NB4 (cell line): ENCODE measurements at places on chromosomes 3 and 15.

DNA sequence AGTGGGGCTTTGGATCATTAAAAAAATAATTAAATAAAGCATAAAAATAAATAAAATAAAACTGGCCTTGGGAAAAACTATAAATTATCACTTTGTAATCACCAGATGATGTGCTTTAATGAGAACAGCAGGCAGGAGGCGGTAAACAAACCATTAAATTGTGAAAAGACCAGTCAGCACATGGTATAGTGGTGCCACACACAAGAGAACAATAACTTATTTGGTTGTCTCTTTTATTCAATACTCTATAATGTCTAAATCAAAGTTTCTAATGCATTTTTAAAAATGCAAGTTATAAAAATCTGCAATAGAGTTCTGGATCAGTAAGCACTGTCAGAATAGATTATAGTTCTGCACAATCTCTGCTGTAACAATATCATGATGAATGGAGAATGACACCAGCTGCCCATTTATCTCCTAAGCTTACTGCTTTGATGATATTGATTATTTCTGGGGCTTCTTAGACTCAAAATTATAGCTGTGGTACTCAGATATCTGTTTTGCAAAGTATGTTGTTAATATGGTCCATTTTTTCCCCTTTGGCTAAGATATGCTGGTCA lies 259.3 kb downstream of the NAALADL2 start:
- no peak for DNase-seq

- no peak for DNase-seq
These were observed 253.1 kb downstream of the RBMS3 start for GRCh38 chr3:29534006-29534405.

DNA sequence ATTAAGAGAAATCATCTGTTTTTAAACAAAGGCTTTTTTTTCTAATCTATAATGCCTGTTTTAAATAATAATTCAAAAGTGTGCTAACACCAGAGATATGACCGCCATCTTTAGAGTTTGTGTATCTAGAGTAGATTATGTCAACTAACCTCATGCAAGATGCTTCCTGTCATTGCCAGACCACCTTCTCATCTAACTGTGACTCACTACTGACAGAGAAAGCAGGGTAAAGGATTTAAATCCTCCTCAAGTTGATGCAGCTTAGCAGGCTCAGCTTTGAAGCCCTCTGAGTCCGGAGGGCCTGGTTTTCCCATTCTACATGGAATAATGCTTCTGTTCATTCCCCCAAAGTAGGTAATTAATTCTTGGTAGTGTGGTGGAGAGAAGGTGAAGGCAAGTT lies 108.5 kb downstream of the ECT2 start:
- DNase-seq = no peak

- peak; percentile 16 for DNase-seq
These were observed 3.7 kb downstream of the IFT80 start for GRCh38 chr3:160395297-160395696.

DNA sequence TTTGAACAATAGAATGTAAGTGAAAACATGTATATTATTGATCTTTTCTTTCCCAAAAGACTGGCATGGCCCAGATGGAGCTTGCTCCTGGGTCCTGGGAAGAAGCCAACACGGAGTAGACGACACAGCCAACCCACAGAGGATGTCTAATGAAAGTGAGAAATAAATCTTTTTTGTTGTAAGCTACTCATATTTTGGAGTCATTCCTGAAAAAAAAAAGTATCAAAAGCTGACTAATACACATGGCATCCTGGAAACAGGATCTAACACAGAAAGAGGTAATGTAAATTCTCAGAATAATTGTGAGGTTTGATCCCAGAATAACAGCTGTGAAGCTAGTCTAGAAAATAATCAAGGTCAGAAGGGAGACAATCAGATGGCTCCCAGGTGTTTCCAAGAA lies 12.6 kb upstream of the FRMD5 start:
- no peak for DNase-seq

DNA sequence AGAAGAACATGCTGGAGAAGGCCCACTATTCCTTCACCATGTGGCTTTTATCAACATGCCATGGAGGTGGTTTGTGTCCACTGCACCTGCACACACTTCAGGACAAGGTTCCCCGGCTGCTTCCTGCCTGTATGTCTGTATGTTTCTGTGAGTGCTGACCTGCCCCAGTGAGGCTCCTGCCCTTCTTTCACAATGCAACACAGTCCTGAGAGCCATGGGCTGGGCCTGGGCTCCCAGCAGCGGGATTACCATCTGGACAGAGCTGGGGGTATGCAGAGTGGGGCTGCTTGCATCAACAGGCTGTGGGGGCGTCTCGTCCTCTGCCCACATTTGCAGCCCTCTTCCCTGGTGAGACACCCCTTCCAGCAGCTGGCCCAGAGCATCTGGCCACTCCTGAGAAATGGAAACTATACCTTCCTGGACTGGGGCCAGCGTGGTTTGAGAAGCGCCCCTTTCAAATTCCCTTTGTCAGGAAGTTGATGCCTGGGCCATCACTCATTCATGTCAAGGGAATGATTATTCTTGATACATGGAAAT lies 29.3 kb upstream of the C15orf39 start:
- peak; percentile 65 for DNase-seq

DNA sequence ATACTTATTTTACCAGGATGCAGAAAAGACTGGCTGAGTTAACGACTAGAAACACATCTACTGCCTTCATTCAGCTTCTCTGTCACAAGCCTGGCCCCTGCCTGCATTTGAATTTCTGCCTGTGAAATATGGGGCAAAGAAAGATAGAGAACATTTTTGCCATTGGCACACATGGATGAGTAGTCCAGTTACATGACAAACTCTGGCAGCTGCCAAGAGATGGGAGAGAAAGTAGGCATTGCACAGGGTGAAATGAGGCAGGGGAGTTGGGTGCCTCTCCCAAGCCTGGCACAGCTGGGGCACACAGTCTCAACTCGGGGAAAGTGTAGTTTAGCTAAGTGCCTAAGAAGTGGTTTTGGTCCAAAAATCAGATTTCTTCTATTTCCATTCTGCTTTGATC lies 24.0 kb downstream of the ANXA2 start:
- DNase-seq = no peak
